Bone marrow (tissue), 2 donors: ENCODE measurements at places on chromosomes 3 and 15.

DNA sequence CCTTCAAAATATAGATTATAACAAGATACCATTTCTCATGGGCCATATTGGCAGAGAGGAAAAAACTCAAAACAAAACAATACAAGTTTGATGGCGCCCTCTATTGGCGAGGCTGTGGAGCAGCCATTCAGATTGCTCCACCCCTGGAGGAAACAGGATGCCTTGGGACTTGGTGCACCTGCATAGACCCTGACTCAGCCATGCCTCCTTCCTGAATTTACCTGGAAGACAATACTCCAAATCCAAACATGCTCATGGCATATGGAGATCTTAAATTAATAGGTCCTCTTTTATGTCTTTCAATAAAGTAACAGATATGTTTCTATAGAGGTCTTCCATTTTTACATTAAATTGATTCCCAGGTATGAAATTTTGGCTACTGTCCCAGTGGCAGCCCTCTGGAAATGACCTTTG lies 90.0 kb downstream of the APBA2 start:
- DNase-seq = no peak

DNA sequence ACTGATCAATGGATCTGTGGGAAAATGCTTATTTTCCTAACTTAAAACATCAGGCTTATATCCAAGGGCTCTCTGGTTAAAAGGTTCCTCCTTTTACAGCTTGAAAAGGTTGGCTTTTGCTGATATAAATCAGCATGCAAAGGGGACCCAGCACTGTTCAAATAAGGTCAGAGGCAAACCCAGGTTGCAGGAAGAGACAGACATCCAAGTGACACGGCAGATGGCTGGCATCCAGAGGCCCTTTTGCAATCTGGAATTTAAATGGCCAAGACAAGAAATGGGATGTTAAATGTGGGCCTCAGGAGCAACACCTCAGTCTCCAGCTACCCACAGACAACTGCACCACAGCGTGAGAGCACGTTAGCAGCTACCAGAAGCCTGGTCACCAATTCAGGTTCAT lies 6.3 kb downstream of the SH3BP5 start:
- DNase-seq = no peak

- no peak for DNase-seq
These were observed 13.2 kb upstream of the TRANK1 start for GRCh38 chr3:36957862-36958686.

DNA sequence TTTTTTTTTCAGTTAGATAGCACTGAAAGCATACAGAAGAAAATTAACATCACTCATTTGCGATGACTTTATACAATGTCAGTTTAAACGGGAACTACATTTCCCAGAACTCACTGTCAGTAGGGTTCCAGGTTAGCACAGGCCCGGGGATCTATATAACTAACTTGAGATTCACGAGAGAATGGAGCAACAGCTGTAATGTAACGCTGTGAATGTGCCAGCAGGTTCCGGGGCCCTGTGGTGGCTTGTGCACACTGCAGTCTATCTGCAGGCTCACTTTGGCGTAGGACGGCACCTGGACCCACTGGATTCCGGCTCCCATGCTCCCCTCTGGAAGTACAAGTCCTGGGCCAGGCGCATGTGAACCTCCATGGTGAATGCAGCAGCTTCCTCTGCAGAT lies 19.4 kb downstream of the CCR1 start:
- DNase-seq = no peak

DNA sequence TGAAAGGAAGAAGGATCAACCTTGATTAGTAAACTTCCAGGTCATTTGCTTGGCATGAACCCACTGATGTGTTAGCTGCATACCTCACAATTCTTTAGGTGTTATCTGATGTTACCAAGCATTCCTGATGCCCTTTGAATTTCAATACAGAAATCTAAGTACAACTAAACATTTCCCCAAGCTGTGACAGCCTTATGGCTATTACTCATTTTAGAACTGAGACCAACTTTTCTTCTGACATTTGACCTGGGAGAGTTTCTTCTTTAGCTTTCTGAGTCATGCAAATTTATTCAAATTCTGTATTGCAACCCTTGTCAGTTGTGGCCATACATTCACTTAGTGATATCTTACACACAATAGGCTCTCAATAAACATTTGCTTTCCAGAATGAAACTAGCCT lies 124.3 kb downstream of the TIGIT start:
- no peak for DNase-seq

GRCh38 chr15:73081321-73081958 lies 29.2 kb downstream of the NEO1 start:
- no peak for DNase-seq

DNA sequence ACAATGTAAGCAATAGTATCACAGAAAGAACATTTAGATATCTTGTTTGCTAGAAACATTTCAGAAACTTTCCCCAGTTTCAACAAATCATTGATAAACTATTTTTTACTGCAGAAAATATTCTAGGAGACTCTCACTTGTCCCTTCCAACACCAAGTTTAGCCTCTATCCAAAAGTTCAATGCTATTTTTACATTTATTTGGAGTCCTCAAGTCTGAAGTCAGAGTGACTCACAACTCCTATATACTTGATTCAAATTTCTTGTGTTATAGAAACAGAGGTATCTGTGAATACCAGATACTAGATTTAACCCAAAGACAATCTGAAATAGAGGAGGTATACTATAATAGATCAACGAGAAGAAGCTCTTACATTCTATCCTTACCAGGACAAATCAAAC lies 49.6 kb downstream of the RFX7 start:
- DNase-seq = no peak

DNA sequence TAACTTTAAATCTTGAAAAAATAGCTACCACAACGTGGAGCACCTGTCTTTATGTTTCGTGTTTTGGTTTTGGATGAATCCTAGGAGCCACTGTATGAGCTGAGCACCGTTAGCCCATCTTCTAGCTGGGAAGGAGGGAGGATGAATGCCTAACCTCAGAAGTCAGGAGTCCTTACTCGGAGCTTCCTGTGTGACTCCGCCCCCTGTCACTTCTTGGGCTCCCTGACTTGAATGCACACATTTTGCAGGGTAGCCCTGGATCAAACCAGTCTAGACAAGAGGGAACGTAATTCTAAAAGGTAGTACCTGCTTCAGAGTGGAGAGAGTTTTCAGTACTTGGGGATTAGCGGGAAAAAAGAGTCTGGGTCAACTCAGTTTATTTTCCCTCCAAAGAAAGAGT lies 5.3 kb downstream of the GABRA5 start:
- DNase-seq = no peak

DNA sequence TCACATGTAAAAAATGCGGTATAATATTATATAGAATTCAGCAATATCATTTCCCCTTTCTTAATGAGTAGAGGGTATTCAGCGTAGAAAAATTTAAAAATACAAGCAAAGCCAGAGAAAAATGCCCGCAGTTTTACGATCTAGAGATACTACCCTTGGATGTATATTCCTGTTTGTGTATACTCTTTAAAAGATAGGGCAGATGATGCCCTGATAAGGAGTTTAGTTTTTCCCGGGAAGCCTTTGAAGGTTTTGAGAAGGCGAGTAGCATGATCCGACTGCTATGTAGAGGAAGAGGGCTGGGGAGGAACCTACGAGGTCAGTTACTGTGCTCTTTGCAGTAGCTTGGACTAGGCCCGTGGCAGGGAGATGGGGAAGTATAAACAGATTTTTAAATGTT lies 1.2 kb downstream of the YEATS2 start:
- DNase-seq = peak; percentile 56

DNA sequence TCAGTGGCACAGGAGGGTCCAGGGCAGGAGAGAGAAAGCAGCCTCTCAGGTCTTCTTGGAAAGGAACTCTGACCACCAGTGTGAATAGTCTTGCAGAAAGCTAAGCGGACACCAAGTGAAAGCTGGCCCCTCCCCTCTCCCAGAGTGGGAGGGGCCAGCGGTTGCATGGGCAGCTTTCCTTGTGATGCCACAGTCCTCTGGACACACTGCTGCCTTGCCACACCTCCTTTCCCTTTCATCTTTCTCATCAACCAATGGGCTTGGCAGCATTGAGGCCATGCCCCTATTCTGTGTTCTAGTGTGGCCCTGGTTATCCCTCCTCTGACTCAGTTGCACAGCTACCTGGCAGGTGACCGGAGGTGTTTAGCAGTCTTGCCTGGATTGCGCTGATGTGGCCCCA lies 49.7 kb upstream of the GOLGA6B start:
- no peak for DNase-seq

DNA sequence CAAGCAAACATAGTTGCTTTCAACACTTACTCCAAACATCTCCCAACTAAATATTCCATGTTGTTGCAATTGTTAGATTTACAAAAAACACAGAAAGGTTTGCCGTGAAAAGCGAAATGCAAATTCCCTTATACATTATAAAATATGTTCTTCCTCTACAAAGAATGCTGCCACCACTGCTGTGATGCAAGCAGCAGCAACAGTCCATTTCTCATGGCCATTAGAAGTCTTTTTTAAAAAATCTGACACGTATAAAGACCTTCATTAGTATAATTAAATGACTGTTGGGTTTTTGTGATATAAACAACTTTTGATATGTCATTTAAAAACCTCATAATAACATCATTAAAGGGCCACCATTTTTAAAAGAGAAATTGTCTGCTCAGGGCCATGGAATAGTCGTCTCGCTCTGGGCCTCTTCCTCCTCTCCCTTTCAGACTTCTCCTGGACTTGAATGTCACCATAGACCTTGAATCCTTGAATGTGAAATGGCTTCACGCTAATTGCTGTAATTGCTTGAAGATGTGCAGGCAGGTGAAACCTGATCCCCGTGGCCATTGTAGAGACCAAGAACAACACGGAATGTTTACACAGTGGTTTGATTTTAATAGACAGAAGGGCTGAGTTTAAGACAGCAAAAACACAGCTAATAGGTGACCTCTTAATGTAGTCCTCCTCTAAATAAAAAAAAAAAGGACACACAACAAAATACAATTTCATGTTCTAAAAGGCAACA lies 450.4 kb downstream of the FOXP1 start:
- no peak for DNase-seq

DNA sequence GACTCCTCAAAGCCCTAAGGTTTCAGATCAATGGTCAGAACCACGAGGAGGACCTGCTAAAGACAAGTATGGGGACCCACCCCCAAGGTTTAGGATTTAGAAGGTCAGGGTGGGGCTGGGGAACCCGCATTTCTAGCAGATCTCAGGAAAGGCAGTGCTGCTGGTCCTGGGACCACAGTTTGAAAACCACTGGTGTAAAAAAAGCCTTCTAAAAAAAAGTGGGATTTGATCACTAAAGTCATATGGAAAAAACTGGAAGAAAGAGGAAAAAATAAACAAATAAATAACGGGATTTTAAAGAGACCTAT lies 832 bp downstream of the SLC41A3 start:
- no peak for DNase-seq

DNA sequence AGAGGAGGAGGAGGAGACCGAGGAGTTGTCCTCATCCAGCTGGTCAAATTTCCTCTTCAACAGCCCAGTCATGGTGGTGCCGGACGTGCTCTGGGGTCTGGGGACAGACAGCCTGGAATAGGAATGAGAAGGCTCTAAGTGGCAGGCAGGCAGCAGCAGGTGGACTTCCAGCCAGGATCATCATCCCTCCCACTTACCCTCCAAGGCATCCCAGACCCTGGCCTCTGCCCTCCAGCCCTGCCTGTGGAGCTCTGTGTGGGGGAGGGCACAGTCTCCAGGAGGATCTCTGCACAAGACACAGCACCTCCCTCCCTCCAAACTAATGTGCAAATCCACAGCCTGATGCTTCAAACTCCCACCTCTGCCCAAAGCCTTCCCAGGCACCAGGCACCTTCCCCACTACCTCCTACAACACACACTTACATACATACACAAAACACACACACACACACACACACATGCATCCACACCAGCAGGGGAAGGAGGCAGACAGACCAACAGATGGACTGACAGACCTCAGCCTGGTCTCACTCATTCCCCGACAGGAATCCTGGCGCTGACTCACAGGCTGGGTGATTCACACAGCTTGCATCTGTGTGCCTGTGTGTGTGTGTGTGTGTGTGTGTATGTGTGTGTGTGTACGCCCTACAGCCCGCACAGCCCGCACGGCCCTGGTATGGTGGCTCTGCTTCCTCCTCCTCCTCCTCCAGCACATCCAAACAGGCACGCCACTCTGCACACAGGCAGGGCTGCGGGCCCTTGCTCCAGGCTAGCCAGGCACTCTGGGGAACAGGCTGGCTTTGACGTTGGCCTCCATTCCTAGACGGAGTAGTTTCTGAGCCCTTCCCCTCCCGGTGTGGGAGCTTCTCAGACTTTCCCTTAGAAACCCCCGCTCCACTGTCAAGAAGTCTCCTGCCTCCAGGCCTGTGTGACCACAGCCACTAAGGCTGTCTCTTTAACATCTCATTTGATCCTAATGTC lies 6.5 kb downstream of the CSRNP1 start:
- DNase-seq = peak; percentile 74

- DNase-seq = no peak
These were observed 6.7 kb upstream of the IGDCC3 start for GRCh38 chr15:65384505-65384894.

- no peak for DNase-seq
These were observed 954 bp downstream of the CLDN11 start for GRCh38 chr3:170419557-170420087.

DNA sequence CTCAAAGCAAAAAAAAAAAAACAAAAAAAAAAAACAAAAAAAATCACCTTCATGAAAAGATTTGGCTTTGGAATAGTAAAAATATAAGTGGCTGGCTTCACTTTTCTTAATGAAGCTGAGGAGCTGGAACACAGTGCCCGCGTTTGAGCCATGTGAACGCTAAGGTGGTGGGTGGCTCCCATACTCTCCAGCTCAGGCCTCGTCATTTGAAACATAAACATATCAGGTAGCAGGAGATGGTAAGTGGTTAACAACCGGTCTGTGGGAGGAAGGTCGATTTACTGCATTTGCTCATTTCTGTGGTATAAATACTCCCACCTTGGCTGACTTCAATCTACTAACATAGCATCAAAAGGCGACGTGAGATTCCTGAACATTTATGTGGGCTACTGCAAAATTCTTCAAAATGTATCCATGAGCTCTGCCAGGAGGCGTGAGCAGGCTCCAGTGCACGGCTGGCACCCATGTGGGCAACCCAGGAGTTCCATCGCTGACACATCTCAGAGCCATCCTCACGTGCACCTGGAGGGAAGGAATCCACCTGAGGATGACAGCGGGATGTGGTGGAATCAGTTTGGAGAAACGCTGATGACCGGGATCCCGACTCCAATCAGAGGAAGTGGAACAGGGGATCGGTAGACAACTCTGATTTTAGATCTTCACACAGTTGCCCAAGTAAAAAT lies 157.6 kb downstream of the ATP10A start:
- DNase-seq = no peak

- no peak for DNase-seq
These were observed 34.2 kb downstream of the MAGEF1 start for GRCh38 chr3:184677344-184678316.

GRCh38 chr3:24548278-24548677 lies 53.6 kb upstream of the THRB start:
- DNase-seq = no peak

- peak; percentile 42 for DNase-seq
These were observed 50.3 kb downstream of the IL20RB start for GRCh38 chr3:137008131-137008530.

- no peak for DNase-seq
These were observed 3.1 kb downstream of the BAHD1 start for GRCh38 chr15:40443846-40444245.
